ENCODE measurements at places on chromosomes 16 and 17.

DNA sequence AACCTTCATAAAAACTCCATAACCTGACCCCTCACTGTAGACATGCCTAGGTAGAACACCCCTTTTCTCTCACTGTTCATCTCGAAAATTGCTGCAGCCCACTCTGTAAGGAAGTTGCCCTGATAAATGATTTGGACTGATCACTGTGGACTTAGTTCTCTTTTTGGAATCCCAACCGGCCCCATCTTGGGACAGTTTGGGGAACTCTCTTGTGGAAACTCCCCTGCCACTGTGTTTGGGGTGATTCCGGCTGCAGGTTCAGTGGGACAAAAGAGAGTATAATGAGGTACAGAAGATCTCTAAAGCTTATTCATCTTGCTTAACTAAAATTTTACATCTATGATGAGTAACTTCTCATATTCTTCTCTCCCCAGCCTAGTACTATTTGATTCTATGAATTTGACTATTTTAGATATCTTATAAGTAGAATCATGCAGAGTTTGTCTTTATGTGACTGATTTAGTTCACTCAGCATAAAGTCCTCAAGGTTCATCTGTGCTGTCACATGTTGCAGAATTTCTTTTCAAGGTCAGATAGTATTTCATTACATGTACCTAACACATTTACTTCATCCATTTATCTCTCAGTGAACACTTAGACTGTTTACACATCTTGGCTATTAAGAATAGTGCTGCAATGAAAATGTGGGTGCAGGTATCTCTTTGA lies 84.9 kb downstream of the ABCA8 start:
- no peak for DNase-seq

- no peak for DNase-seq
These were observed 3.0 kb downstream of the DOC2B start for GRCh38 chr17:178292-179065.

DNA sequence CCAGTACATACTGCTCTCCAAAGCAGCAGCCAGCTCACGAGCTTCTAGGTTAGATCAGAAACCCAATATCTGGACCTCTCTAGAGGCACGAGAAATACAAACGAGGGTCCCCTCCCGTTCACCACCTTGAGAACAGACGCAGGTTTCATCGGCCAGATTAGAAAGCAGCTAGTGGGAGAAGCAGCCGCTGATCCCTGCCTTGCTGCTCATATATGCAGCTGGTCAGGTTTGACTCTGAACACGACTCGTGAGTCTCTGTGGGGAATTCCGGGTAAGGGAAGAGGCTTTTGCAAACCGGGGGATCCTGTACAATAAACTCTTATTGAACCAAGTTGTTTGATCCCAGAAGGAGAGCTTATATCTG lies 1.6 kb downstream of the VAT1L start:
- no peak for DNase-seq

- no peak for DNase-seq
These were observed 143.9 kb upstream of the HS3ST2 start for GRCh38 chr16:22670044-22670536.

- DNase-seq: no peak
These were observed 151.2 kb downstream of the TANC2 start for GRCh38 chr17:63116967-63117830.
